ENCODE measurements at places on chromosomes 2 and 18.

DNA sequence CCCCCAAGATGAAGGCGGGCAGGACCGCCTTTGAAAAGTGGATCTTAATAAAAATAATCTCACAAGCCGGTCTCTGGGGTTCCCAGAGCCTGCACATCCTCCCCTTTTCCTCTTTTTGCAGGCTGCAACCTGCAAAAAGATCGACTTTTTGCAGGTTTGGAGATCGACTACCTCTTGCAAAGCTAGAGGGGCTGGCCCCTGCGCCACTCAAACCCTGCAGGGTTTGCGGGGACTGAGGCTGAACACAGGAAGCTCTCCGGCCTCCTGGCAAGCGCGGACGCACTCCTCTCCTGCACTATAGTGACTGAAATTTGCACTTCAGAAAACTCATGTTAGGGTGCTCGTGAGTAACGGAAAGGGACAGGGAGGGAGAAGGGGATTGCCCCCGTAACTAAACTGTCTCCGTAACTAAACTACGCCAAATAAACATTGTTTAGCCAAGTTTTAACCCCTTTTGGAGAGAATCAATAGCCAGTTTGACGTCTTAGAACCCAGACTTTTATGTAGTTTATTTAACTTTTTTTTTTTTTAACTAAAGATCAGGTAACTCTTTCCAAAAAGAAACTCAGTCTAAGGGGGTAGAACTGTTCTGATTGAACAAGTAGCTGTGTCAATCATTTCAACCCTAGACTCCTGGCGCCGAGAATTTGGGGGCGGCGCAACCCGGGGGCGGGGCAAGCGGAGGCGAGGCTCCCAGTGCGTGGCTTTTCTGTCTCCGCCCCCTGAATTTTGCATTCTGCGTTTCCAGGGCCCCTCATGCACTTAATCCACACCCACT, 2.5 kb downstream of the IGFBP5 start:
- no peak for DNase-seq

DNA sequence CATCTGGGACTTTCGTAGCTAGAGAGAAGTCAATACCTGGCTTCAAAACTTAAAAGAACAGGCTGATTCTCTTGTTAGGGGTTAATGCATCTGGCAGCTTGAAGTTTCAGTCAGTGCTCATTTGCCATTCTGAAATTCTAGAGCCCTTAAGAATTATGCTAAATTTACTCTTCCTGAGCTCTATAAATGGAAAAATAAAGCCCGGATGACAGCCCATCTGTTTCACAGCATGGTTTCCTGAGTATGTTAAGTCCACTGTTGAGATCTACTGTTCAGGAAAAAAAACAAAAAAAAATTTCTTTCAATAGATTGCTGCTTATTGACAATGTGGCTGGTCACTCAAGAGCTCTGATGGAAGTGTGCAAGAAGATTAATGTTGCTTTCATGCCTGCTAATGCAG, 101.3 kb upstream of the RPE start:
- DNase-seq: no peak

DNA sequence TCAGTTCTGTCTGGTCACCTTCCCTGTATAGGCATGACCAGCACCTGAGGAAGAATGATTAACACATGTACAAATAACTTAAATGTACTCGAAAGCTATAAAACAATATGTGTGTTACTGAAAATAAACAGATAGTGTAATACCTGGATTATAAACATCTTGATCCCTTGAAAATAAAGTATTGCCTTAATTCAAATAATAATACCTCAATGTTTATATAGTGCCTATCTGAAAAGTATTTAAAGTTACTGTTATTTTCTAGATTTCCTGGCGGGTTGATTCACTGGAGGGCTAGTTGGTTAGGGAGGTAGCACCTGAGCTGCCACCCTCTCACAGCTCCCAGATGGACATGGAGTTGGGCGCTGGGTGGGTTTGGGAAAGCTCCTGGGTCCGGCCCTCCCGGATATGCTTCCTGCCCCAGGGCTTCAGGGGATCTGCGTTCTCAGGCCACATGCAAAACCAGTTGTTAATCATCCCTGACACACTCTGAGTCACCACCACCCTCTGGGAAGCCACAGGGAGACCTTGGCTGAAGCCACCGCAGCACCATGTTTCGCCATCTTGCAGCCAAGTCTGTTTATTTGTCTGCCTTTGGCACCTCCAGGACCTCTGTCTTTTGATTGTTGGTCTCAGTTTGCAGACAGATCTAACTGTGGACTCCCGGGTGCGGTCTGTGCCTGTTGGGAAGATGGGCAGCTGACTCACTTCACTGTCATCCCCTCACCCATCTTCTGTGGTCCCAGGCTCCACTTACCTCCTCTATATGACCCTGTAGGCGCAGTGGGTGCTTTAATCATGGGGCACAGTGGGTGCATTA, 35.3 kb downstream of the RAB31 start:
- DNase-seq: no peak

- DNase-seq: no peak
Observed at GRCh38 chr2:10441948-10442347, 6.2 kb downstream of the ODC1 start.
